ENCODE measurements at places on chromosomes 1 and 21.

GRCh38 chr1:152348447-152348846 lies 11.4 kb downstream of the FLG2 start:
- no peak for DNase-seq

GRCh38 chr1:113178522-113178921 lies 105.5 kb downstream of the LRIG2 start:
- no peak for DNase-seq

- no peak for DNase-seq
Measured at GRCh38 chr1:87840767-87841166, 512.1 kb downstream of the LMO4 start.

DNA sequence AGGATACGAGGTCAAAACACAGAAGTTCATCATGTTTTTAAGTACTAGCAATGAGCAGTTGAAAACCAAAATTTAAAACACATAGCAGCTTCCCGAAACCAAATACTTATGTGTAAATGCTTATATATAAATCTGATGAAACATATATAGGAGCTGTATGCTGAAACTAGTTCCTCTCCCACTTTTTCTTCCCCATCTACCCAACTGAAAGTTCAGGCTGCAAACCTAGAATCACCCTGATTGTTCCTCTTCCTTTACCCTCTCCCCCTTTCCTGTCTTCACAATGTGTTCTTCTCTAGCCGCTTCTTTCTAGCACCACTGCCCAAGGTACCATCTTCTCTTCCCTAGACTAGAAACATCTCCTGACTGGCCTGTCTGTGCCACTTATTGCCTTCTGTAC lies 90.6 kb downstream of the ST3GAL3 start:
- DNase-seq, result no peak

DNA sequence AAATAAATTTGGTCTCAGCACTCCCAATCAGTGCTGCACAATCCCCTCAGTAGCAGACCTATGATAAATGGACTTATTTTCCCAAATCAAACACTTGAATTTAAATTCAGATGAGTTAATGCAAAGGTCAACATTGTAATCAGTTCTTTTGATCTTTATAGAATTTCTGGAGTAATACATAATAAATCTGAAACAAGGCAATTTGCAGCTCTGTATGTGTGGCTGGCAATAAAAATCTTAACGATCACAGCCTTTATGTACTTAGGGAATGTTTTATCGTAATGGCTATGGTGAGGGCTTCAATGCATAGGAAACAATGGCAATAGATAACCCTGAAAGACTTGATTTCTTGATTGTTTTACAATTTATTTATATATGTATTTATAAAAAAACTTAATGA lies 91.4 kb downstream of the GPATCH2 start:
- DNase-seq, result no peak

- no peak for DNase-seq
Measured at GRCh38 chr1:220841293-220841692, 38.0 kb upstream of the HLX start.

GRCh38 chr1:52546852-52547251 lies 6.0 kb downstream of the TUT4 start:
- DNase-seq, result no peak

DNA sequence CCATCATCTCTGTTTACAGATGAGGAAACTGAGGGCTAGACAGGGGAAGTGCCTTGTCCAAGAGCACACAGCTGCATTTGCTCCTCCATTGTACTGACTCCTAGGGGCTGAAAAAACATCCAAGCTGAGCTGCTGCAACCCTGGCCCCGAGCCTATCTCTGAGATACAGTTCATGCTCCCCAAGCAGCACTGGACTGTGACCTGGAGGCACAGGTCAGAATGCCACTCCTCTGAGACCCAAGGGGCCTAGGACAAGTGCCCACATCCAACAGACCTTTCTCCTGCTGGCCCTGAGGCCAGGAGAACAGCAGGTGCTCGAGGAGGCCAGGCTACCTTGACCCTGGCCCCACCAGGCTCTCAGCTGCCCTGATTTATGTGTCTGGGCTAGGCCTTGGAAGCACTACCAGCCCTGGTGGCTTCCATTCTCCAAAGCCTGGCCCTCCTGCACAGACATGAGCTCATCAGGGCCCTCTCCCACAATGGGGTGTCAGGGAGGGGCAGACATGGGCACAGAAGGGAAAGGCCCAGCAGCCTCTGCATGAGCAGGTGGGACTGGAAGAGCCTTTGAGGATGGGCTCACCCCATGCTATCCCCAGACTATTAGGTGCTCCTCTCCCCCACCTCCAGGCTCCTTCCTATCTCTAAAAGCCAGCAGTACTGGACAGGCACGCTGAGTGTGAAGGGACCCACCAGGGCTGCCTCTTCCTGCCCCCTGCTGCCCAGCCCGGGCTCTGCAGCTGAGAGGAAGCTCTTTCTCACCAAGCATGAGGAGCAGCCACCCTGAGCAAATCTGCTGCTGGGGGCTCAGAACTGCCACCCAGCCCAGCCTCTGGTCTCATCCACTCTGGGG lies 18.8 kb downstream of the ADGRB2 start:
- no peak for DNase-seq

DNA sequence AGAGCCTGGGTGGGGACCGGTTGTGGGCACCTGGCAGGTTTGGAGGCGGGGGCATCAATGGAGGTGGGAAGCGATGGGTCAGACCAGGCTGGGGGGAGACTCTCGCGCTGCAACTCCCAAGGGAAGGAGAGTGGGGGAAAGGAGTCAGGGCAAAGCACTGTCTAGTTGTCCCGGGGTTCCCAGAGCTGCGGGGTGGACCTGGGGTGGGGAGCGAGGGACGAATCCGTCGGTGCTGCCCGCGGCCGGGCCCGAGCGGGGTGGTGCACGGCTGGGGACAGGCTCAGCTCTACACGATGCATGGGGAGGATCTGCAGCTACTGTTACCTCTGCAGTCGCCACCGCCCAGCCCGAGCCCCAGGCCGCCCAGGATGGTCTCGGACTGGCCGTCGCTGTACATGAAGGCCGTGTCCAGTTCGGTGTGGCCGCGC lies 427 bp downstream of the AKR7A2 start:
- DNase-seq, result peak; percentile 32

GRCh38 chr1:175394739-175395138 lies 202.2 kb upstream of the KIAA0040 start:
- no peak for DNase-seq

GRCh38 chr1:114003431-114003830 lies 24.2 kb downstream of the OLFML3 start:
- DNase-seq, result no peak

DNA sequence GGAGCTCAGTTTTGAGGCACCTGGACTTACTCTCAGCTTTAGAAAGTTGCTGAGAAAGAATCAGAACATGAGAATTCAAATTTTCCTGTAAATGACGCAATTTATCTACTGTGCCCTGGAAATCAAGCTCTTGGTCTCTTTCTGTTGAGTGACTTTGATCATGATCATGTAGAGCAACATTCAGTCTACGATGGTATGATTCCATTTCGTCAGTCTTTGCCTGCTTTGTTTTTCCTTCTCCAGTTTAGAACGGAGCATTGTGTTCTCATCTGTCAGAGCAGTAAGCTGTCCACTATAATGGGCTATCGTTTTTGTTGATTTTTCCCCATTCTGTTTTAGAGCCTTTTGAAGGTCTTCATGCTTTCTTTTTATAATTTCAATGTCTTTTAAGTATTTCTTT lies 20.7 kb downstream of the SFT2D2 start:
- DNase-seq, result no peak

- no peak for DNase-seq
Measured at GRCh38 chr1:48581270-48581669, 109.3 kb upstream of the SPATA6 start.

- no peak for DNase-seq
Measured at GRCh38 chr1:168742994-168743650, 14.1 kb upstream of the DPT start.

- DNase-seq, result no peak
Measured at GRCh38 chr1:209250861-209251636, 332.5 kb upstream of the CAMK1G start.

GRCh38 chr1:55773211-55773940 lies 558.2 kb upstream of the USP24 start:
- no peak for DNase-seq

DNA sequence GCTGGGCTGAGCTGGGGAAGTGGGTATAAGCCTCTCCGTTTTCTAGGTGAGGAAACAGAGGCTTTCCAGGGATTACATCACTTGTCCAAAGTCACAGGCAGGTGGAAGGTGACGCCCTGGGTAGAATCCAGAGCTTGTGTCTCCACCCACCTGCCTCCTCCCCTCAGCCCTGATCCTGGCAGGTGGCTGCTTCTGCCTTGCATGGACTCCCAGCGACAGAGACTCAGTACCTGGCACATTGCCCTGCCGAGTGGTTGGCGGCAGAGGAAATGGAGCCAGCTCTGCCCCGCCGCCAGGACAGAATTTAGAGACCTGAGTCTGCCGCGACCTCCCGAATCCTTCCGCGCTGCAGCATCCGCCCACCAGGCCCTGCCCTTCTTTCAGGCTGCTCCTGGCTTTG lies 2.1 kb downstream of the PLA2G2E start:
- no peak for DNase-seq

- DNase-seq, result no peak
Measured at GRCh38 chr21:41196993-41197392, 29.0 kb downstream of the BACE2 start.

- no peak for DNase-seq
Measured at GRCh38 chr1:19770436-19771190, 29.1 kb downstream of the TMCO4 start.

GRCh38 chr1:218345673-218346390 lies 696 bp downstream of the TGFB2 start:
- peak; percentile 31 for DNase-seq

DNA sequence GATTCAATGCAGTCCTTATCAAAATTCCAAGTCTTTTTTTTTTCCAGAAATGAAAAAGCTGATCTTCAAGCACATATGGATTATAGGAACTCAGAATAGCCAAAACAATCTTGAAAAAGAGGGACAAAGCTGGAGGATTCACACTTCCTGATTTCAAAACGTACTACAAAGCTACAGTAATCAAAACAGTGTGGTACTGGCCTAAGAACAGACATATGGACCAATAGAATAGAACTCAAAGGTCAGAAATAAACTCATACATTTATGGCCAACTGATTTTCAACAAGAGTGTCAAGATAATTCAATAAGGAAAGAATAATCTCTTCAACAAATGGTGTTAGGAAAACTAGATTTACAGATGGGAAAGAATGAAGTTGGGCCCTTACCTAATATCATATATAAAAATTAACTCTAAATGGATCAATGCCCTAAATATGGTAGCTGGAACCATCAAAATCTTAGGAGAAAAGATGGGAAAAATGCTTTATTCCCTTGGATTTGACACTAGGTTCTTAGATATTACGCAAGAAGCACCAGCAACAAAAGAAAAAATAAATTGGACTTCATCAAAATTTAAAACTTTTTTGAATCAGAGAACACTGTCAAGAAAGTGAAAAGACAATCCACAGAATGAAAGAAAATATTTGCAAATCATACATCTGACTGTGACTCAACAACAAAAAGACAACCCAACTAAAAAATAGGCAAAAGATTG lies 4.0 kb upstream of the KRTAP10-12 start:
- DNase-seq, result no peak

DNA sequence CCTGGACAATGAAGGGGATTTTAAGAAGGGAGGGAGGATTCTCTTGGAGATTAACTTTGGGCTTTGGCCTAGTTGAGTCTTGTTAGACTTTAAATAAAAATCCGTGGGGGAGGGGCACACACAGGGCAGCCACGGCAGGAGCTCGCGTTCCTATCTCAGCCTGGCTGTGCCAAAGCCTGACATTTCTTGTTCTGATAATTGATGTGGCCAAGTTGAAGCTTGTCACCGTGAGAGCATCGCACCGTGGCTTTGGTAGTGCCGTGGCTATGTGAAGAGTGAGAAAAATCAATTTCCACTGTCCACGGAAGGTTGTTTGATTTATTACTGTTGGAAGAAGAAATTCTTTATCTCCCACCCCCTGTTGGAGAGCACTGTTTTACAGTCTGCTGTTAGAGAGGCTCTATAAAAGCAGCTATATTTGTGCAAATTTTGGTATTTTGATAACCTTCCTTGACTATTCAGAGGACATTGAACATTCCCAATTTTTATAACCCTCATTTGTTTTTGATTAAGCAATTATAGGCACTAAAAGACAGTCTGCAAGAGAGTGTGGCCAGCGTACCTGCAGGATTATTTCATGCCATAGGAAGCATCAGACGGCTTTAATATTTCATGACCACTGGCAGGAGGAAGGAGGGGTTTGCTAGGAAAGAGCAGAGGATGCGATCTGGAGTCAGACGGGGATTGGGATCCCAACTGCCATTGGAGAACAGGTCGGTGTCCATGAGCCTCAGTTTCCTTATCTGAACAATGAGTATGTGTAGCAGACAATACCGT lies 160.7 kb downstream of the KAZN start:
- no peak for DNase-seq

GRCh38 chr1:3690282-3691065 lies 38.2 kb downstream of the TP73 start:
- DNase-seq, result no peak

DNA sequence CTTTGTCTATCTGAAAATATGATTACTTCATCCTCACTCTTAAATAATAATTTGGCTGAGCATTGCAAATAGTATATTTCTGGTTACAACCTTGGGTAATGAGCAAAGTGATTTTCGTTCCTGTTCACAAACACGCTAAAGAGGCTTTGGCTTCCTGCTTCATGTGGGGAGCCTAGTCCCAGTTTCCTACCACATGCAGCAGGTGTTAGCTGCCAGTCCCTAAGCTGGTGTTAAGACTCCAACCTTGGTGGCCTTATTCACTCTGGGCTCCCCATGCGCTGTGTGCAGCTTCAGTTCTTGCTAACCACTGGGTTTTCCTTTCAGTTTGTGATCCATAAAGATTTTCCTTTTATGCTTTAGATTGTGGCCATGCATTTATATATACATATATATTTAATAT lies 56.7 kb upstream of the BARHL2 start:
- DNase-seq, result no peak

- DNase-seq, result no peak
Measured at GRCh38 chr1:241115784-241116183, 241.2 kb downstream of the RGS7 start.

DNA sequence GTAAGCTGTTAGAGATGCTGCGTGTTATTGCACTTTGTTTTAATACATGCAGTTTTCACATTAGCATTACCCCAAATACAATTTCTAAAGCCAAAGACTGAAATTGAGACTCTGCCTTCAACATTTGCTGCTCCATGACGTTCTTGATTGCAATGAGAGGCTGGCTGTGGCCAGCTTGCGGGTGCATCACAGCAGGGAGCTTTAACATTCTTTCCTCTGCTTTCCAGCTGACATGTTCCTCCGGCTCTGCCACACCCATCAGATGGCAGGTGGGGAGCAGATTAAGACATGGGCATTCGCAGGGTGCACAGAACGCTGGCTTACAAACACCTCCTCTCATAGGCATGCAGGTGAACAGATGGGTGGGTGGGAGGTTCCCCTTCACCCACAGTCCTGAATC lies 314.1 kb downstream of the DISC1 start:
- no peak for DNase-seq

- peak; percentile 72 for DNase-seq
Measured at GRCh38 chr1:9494936-9495758, 44.1 kb upstream of the SLC25A33 start.

- no peak for DNase-seq
Measured at GRCh38 chr1:159162516-159163265, 8.7 kb upstream of the CADM3 start.

GRCh38 chr1:113758631-113759332 lies 504 bp downstream of the PHTF1 start:
- DNase-seq, result peak; percentile 71

- no peak for DNase-seq
Measured at GRCh38 chr1:22553991-22554522, 9.2 kb upstream of the EPHA8 start.

All from naive thymus-derived CD8-positive, alpha-beta T cell (primary cell).